AG04449 (cell line): ENCODE measurements at places on chromosomes 4 and X.

GRCh38 chr4:84973856-84974255 is 7.4 kb upstream of the WDFY3 start:
- no peak for DNase-seq

DNA sequence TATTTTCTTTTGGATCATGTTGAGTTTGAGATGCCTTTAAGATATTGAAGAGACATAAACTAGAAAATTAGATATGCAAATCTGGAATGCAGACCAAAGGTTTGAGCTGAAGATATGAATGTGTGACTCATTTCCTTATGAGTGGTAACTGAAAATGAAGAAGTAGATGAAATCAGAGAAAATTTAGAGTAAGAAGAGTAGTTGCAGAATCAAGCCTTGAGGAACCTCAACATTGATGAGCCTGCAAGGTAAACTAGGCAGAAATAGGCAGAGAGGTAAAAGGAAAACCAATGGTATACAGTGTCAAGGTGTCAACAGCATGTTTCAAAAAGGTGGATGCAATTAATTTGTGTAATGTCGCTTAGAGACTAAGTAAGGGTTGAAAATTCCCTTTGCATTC is 142.8 kb downstream of the MOSPD2 start:
- no peak for DNase-seq

GRCh38 chr4:91754716-91755115 is 549.0 kb upstream of the GRID2 start:
- DNase-seq = no peak

- DNase-seq = no peak
Measured at GRCh38 chr4:101014417-101014816, 332.9 kb downstream of the PPP3CA start.

GRCh38 chr4:8439914-8440491 is 520 bp downstream of the ACOX3 start:
- DNase-seq = no peak

DNA sequence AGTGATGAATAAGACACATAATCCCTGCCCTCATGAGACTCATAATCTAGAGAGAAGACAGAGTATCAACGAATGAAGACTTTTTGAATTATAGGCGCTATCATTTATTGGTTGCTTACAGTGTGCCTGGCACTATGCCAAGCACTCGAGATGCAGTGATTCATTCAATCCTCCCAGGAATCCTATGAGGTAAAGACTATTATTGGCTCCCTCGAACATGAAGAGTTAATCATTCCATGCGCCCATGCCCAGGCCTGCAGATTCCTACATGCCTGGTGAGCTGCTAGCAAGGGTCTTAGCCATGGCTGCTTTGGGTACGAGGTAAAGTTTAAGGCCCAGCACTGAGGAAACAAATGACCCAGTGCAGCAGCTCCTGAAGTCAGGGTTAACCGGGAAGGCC is 47.0 kb downstream of the TEX13B start:
- no peak for DNase-seq

DNA sequence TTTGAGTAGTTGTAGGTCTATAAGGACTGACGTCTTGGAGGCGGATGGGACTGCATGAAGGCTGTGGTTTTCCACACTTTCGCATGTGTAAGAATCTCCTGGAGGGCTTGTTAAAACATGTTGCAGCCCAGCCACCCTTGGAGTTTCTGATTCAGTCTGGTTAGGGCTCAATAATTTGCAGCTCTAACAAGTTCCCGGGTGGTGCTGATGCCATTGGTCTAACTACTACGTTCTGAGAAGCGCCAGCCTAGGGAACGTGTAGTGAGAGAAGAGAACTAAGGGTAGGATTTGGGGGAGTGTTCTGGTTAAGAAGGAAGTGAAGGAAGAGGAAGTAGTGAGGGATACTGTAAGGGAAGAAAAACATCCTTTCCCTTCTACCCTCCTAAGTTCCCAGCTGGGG is 138.9 kb downstream of the LARP7 start:
- DNase-seq = no peak

GRCh38 chrX:21155916-21156315 is 218.3 kb upstream of the CNKSR2 start:
- no peak for DNase-seq

GRCh38 chrX:124239911-124240310 is 92.5 kb upstream of the TEX13D start:
- DNase-seq = no peak

DNA sequence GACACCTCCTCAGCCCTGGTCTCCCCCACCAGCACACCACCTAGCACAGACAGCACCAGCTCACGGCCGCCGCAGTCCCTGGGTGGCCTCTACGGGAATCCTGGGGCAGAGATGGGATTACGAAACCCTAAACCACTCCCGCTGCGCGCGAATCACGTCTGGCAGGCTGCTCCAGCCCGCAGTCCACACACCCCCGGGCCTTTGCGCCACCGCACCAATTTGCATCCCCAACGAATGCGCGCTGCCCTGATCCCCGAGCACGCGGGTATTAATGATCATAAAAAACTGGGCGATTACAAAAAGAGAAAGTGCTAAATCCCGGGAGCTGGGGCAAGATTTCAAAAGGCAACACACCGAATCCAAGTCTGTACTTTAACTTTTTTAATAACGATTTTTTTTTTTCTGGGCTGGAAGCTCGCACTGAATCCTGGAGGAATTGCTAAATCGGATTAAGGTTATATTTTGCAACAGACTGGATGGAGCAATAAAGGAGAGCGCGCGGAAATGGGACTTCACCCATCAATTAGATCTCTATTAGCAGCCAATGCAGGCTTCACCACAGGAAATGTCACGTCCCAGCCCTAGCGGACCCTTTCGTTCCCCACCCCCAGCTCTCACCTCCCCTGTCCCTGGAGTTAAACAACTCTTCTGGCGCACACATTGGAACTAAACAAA is 69.8 kb upstream of the TMEM33 start:
- DNase-seq = no peak

- no peak for DNase-seq
Measured at GRCh38 chr4:6769233-6769988, 13.1 kb upstream of the KIAA0232 start.

GRCh38 chrX:7059214-7059838 is 88.2 kb upstream of the STS start:
- no peak for DNase-seq

- DNase-seq = no peak
Measured at GRCh38 chr4:13647031-13647430, 19.5 kb upstream of the BOD1L1 start.

GRCh38 chrX:23497919-23498318 is 163.3 kb downstream of the PTCHD1 start:
- no peak for DNase-seq

GRCh38 chr4:141390571-141390970 is 169.9 kb downstream of the ZNF330 start:
- no peak for DNase-seq

DNA sequence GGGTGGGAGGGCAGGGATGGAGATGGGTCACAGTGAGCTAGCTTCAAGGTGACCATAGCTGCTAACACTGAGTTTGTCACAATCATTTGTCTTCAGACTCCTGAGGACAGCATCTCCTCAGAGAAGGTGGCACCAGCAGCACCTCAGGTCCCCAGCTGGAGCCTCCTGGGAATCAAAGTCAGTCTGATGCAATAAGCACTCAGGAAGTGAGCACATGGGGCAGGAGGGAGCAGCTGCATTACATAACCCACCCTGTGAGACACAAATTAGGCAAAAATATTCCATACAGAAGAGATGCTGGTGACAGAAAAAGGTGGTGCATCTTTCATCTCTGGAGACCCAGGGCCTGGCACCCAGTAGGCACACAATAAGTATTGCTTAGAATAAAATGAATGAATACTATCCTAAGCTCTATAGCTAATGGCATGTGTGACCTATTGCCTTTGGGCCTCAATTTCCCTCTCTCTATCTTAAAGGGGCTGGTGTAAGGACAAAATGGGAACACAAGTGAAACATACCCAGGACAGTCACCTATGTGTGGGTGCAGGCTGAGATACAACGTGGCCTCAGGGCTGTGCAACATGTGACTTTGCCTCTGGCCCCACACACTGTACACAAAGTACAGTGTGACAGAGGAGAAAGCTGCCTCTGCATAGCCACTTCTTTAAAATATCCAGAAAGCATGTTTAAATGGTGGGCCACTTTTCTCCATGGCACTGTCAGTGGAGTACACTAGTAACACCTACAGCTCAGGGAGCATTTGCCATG is 37.1 kb downstream of the SLC39A8 start:
- DNase-seq = no peak

- no peak for DNase-seq
Measured at GRCh38 chrX:2263203-2263602, 237.6 kb downstream of the DHRSX start.
